ENCODE measurements at places on chromosomes 13 and 19.

DNA sequence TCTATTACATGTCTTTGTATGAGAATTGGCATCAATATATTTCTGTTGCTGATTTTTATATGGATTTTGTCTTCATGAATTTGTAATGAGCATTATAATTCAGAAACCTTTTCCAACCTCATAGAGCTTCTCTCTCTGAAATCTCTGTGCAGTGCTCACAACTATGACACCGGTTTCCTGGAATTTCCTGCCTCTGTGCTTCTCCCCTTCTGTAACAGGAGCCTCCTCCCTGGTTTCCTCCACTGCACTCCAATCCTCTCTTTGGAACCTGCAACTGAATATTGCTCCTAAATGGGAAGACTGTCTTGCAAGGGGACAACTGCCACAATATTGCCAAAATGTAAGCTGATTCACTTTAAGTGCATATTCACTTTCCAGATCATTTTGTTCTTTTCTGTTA is 1147.9 kb downstream of the UQCRFS1 start:
- no peak for DNase-seq

- DNase-seq, result no peak
Observed at GRCh38 chr19:35315883-35316282, 13.1 kb upstream of the CD22 start.

- DNase-seq, result no peak
Observed at GRCh38 chr13:43245374-43245964, 222.1 kb downstream of the DNAJC15 start.

DNA sequence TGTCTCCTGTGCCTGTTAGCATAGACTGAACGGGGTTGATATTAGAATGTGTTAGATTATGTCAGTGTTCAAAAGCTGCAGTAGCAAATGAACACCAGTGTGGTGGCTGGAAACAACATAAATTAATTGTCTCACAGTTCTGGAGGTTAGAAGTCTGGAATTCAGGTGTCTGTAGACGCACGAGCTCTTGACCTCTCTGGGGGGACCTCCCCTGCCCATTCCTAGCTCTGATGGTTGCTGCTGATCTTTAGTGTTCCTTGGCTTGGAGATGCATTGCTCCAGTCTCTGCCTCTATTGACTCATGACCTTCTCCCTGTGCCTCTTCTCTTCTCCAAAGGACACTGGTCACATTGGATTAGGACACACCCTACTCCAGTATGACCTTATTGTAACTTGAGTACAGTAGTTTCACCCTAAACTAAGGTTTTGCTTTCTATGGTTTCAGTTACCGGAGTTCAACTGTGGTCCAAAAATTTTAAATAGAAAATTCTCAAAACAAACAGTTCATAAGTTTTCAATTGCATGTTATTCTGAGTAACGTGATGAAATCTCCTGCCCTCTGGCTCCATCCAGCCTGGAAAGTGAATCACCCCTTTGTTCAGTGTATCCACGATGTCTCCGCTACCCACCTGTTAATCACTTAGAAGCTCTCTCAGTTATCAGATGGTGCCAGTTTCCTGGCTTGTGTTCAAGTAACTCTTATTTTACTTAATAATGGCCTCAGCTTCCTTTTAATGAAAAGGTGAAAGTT is 273.2 kb downstream of the MYO16 start:
- DNase-seq, result no peak

DNA sequence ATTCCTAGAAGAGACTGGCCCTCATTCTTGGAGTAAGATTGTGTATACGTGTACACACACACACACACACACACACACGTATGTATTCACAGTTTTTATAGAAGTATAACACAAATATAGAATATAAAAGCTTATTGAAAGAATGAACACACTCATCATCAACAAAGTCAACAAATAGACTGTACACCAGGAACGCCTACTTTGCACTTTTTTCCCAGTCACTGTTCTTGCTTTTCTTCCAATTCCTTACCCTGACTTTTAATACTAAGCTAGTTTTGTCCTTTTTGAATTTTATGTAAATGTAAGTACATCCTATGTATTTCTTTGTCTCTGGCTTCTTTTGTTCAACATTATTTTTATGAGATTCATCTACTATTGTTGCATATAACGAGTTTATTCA is 264.5 kb downstream of the MAB21L1 start:
- DNase-seq, result no peak

DNA sequence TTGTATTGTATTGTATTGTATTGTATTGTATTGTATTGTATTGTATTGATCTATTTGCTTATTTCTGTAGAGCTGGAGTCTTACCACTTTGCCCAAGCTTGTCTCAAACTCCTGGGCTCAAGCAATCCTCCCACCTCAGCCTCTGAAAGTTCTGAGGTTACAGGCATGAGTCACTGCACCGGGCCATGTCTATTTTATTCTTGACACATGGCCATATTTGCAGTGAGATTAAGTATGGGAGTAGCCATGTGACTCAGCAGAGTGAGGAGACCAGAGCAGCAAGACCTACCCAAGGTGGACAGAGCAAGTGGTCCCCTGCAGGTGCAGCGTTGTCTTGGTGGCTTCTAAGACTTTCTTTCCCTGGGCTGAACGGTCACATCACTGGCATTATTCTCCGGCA is 49.1 kb upstream of the UBAC2 start:
- DNase-seq, result no peak

DNA sequence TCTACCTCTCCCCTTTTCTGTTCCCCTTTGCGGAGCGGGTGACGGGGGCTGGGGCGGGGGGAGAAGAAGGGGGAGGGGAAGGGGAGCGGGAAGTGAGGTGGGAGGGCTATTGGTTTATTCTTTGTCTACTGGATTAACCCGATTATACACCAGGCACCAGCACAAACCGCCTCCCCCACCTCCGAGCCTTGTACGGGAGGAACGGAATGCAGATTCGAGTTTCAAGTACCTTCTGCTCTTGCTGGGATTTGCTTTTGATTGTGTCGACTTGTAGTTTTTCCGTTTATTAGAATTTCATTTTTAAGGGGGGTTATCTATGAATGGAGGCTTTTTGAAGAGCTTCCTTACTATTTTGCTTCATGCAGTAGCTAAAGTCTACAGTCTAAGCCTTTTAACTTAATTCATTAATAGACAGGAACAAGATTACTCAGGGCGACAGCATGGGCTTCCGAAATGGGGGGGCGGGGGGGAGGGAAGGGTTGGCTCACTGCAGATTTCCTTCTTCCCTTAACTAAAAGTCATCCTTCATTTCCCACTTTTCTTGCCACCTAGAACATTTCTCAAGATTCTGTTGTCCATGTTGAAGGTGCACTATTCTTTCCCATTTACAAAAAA is 937 bp upstream of the SPRY2 start:
- no peak for DNase-seq

GRCh38 chr13:44151474-44151873 is 222.2 kb upstream of the SERP2 start:
- no peak for DNase-seq

- no peak for DNase-seq
Observed at GRCh38 chr19:6540918-6541689, 10.3 kb downstream of the TNFSF9 start.

DNA sequence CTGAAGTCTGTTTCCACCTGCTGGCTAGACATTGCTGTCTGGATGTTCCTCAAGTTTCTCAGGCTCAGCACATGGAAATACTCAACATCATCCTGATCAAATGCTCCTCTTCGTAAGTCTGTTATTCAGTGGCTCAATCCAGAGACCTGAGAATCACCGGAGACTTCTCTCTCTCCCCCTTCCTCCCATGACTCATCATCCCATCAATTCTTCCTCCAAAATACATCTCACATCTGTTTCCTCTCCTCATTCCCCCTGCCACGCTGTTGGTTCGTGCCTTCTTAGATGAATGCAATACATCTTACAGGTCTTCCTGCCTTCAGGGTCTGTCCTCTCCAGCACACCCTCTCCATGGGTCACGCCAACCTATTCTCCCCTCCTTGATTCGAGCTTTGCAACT is 7.4 kb upstream of the RXFP2 start:
- DNase-seq, result no peak

GRCh38 chr19:41352609-41353465 is 885 bp downstream of the TGFB1 start:
- peak; percentile 61 for DNase-seq

- peak; percentile 61 for DNase-seq
Observed at GRCh38 chr19:11339254-11340098, at the start of gene RAB3D. Gene RAB3D (minus strand): TSS chr19:11339657. CDS start chr19:11337399, 2,258 bp downstream.

GRCh38 chr19:28652765-28653164 is 560.2 kb downstream of the UQCRFS1 start:
- DNase-seq, result no peak

- no peak for DNase-seq
Observed at GRCh38 chr19:7789447-7789846, 26.4 kb downstream of the CLEC4M start.

- DNase-seq, result no peak
Observed at GRCh38 chr13:39321574-39321973, 281.4 kb downstream of the LHFPL6 start.

DNA sequence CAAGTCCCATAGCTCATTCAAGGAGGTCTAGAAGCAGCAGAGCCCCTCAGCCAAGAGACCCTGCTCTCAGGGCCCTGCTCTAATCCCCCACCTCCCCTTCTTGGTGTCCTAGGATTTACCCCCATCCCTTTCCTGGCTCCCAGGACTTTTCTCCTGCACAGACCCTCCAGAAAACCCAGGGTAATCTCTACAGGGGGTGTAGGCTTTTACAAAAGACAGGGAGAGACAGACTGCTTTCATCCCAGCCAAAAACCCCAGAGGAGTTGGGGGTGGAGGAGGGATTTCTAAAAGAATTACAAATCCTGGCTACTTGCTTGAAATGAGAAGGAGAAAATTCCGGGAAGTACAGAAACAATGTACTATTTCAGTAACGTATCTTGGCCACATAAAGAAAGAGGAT is 133.3 kb downstream of the TNFSF13B start:
- no peak for DNase-seq

GRCh38 chr13:41939398-41939797 is 21.5 kb downstream of the VWA8 start:
- DNase-seq, result no peak

DNA sequence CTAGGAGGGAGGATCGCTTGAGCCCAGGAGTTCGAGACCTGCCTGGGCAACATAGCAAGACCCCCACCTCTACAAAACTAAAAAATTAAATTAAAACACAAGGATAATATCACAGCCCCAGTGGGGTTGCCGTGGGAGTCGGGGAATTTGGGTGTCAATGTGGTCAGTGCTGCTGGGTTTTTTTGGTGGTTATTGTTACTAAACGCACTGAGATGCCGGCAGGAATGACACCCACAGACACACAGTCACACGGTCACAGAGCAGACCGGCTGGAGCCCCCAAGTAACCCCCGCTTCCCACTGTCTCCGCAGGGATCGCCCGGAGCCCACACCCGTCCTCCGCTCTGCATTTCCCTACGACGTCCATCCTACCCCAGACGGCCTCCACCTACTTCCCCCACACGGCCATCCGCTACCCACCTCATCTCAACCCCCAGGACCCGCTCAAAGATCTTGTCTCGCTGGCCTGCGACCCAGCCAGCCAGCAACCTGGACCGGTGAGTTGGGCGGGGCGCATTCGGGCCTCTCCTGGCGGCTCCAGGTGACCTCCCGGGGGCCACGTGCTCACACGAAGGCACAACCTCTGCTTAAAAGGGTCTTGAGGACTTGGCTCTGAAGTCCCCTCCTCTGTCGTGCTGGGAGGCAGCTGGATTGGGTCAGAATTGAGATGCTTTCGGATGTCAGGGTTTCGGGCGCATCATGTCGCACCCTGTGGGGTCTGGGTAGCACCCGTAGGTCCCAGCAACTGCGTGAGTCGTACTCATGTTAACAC is 28.0 kb downstream of the SMIM24 start:
- DNase-seq, result no peak

DNA sequence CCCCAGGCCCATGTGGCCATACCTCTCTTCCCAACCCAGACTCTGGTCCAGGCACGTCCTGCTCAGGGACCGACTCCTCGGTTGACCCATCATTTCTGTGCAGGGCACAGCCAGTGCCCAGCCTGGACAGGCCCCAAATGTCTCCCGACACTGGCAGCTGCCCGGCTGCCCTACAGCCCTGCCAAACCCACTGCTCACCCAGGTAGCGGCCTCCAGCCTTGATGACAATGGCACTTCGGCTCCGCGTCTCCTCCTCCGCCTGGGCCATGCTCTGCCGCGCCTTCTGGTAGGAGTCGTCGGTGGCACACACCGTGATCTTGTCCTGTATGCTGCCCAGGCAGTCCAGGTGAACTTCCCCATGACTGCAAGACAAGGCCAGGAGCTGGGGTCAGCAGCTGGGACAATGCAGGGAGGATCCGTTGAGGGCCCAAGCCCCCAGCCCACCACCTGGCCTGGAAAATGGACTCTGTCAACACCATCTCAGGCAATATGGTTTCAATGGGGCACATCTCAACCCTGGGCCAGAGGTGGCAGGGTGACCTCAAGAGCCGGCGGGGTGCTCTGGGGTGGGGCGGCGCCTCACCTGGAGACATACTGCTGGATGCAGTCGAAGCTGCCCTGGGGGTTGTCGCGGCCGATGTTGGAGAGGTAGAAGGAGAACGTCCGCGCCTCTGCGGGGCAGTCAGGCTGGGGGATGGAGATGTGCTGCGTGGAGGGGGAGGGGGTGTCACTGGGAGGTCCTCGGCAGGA is 27.5 kb upstream of the ISYNA1 start:
- no peak for DNase-seq

- DNase-seq, result peak; percentile 84
Observed at GRCh38 chr19:48169578-48169938, 586 bp downstream of the LIG1 start.

DNA sequence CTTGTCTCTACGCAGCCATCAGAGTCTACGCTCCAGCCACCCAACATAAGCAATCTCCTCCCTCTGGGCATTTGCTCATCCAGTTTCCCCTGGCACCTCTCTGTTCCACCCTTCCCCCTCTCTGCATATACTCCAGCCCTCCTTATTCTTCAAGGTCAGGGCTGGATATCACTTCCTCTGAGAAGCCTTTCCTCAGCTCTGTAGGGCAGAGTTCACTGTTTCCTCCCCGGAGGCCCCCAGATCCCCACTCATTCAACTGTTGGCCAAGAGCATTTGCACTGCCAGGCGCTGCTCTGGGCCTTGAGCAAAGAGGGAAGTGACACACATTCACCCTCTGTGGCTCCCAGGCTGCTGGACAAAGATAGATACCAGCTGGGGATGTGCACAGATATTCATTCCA is 3.3 kb downstream of the FCGRT start:
- no peak for DNase-seq

DNA sequence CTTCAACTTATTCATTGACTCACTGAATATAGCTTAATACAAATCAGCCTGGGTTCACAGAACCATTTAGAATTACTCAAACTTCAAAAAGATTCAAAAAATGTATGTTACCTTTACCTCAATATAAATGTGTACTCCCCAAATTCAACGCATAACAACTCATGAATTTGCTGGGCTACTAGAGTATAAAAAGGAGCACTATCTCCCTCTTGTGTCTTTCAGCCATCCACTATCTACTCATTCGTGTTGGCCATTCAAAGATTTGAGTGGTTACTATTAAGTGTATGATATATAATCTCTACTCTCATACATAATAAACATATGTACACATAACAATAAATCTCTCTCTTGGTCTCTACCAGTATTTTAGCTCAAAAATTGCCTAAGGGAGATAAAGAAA is 20.3 kb downstream of the INTS6 start:
- DNase-seq, result no peak

All from stimulated activated CD8-positive, alpha-beta memory T cell treated with anti-CD3 and anti-CD28 coated beads, Interleukin-7, amount 100 ng/mL, for 1 hour (primary cell).